ENCODE measurements at places on chromosomes 7 and 10.

DNA sequence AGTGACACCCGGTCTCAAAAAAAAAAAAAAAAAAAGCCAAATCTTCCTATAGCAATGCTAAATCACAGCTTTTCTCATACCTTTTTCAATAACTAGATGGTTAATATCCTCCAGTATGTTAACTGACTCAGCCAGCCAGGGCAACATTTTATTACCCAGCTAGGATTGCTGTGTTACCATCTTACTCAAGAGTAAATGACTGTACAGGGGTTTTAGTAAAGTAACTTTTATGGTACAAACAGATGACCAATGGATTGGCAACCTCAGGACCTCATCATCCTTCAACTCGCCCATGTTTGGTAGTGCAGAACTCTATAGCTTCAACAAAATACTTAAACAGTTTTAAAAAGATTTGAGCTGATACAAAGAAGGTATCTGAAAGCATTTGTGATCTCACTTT is 59.5 kb downstream of the HBP1 start:
- no peak for DNase-seq

DNA sequence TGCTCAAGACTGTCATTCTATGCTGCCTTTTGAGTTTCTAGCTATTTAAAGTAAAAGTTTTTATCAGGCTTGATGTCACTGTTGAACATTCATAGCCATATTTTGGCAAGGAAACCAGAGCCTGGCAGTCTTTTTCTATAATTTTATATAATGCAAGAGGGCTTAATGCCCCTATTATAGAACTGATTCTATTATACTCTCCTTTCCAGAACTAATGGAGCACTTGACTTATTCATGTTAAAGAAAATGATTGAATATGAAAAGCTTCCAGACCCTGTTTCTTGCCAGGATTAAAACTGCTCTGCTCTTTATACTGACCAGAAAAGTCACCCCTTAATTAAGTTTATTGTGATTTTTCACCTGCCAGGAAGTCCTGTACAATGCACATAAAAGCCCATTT is 337.6 kb upstream of the CHRM2 start:
- no peak for DNase-seq

DNA sequence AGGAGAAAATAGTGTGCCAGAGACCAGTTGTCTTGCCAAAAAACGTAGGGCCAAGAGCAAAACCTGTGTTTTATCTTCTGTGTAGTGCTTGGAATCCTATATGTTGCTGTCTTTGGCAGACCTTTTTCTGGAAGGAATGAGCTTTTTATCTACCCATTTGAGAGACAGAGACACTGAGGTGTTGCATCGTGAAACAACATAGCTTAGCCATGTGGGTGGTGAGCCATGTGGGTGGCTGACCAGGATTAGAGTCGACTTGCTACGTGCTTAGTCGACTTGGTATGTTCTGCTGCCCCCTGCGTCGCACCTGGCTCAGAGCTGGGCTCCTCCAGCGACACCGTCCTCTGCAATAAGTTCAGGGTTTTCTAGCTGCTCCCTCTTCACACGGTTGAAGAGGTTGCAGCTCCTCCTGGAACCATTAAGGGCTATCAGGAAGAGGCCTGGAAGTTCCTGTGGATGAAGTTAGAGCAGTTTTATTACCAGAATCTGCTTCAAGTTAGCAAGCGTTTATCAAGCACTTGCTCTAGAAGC is 175.8 kb downstream of the SH2D4B start:
- DNase-seq, result no peak

DNA sequence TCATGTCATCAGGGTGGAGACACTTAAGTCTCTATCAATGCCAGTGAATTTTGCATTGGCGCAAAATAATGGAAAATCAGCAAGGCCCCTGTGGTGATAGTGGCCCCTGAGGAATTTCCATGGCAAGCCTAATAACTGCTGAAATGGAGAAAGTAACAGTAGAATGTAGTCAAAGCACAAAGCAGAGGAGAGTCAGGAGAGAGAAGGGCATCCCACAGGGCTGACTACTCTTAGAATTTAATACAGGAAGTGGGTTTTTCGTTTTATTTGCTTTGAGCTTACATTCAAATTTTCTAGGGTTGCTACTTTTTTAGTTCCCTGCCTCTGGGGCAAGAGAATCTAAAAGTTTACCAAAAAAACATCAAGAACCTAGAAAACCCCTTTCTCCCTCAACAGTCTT is 39.0 kb downstream of the BZW2 start:
- DNase-seq, result no peak

DNA sequence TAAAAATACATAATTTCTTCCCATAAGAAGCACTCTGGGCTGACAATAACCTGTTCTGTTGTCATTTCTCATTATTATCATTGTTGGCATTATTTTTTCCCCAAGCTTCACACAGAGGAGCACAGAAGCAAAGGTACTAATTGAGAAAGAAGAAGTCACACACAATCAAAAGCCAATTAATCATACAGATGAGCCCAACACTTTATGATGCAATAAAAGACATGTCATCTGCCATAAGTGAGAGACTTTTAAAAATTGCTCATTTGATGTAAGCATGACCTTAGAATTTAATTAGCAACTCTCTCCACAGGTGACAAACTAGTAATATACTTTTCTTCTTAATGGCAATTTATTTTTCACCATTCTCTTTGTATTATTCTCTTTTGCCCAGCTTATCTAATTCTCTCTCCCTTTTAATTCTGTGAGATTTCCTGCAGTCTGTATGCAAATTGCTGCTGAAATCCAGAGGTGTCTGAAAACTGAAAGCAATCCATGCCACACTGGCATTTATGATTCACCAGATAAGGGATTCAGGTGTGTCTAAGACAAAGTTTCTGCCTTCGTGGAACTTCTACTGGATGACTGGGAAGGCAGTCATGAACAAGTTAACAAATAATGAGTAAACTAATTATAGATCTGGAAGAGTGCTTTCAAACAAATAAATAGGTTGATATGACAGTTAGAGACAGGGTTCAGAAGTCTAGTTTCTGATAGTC is 203.5 kb downstream of the CHCHD3 start:
- no peak for DNase-seq

DNA sequence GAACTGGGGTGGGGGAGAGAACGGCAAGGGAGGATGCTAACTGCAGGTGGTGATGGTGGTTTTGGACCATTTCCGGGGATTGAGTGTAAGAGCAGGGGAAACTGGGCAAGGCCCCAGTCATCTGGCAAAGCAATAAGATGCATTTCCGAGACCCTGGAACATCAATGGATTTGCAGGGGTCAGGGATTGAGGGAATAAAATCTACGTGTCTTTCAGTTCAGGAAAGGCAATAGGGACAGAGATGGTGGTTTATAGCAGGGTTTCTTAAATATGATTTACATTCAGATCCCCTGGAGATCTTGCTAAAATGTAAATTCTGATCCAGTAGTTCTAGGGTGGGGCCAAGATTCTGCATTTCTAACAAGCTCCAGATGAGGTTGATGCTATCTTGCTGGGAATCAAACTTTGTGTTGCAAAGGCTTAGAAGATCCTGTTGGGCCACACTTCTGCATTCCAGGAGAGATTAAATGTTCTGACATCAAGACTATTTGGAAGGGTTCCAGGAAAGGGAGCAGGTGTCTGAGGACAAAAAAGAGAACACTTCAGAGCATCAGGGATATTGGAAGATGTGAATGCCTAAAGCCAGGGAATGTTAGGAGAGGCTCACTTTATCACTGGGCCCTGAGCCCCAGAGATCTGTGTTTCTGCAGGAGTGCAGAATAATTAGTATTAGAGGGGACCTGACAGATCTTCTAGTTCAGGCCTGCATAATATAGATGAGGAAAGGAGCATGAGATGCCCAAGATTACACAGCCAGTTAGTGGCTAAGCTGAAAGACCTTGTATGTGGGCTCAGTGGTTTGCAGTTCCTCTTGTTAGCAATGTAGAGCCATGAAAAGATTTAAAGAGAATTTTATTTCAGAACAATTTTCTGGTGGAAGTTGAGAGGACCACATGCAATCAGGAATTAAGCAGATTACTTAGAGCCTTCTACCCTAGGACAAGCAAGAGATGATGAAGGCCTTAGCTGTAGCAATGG is 32.4 kb downstream of the BLNK start:
- DNase-seq, result no peak

- no peak for DNase-seq
Observed at GRCh38 chr7:142868188-142868985, 13.5 kb downstream of the EPHB6 start.

DNA sequence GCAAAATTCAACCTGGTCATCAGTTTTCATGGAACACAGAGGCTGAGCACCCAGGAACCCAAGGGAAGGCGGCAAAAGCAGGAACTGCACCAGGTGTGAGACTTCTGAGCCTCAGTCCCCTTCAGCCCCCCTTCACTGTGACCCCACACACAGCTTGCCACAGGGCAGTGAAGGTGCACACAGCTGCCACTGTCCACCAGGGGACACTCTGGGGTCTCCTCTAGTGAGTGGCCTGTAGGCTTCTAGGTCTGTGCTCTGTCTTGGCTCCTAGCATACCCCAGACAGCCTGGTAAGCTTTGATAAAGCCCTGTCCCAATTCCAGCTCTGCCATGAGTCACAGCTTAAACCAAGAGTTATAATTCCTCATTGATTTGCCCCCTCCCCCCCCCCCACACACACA is 12.1 kb downstream of the KCNH2 start:
- no peak for DNase-seq

DNA sequence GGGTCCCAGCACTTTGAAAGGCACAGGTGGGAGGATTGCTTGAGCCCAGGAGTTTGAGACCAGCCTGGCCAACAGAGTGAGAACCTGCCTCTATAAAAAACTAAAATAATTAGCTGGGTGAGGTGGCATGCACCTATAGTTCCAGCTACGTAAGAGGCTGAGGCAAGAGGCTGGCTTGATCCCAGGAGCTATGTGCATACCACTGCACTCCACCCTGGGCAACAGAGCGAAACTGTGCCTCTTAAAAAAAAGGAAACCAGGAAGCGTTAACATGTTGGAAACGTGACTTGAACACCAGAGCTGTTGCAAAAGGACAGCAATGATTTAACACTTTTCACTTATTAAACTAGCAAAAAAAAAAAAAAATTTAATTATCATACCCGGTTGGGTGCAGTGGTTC is 12.6 kb downstream of the BAZ1B start:
- no peak for DNase-seq

- DNase-seq, result peak; percentile 42
Observed at GRCh38 chr10:6494936-6495592, 85.0 kb downstream of the PRKCQ start.

- no peak for DNase-seq
Observed at GRCh38 chr10:5364374-5364773, 392 bp upstream of the UCN3 start.

DNA sequence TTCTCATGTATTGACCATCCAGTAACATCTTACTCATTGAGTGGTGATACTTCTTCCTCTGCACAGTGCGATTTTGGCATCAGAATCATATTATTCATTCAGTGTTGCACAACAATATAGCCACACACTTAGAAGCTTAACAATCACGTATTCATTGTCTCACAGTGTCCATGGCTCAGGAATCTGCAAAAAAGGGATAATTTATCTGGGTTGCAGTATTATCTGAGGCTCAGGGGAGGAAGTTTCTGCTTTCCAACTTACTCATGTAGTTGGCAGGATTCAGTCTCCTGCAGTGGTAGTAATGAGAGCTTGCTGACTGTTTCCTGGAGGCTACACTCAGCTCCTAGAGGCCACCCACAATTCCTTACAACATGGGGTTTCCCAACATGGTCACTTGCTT is 803.6 kb downstream of the SORCS1 start:
- no peak for DNase-seq

GRCh38 chr10:79184145-79184625 is 115.4 kb downstream of the ZMIZ1 start:
- DNase-seq, result no peak

DNA sequence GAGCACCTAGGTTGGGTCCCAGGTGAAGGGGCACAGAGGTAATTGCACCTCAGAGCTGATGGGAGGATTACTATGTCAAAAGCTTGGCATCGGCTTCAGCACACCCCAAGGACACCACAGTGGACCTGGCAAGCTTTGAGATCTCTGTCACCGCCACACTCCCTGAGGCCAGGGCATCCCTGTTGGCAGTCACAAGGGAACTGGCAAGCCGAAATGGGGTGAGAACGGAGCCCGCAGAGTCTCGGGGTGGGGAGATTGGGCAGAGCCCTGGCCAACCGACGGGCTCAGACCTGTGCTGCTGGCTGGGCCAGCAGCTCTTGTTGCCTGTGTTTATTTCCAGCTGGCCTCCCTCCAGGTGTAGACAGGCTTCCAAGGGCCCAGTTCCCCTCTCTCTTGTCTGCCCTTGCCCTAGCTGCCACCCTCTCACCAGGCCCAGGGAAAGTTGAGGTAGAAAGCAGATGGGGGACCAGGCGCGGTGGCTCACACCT is 2.5 kb downstream of the HSPB1 start:
- no peak for DNase-seq

- no peak for DNase-seq
Observed at GRCh38 chr7:21413502-21413901, 14.4 kb upstream of the SP4 start.

DNA sequence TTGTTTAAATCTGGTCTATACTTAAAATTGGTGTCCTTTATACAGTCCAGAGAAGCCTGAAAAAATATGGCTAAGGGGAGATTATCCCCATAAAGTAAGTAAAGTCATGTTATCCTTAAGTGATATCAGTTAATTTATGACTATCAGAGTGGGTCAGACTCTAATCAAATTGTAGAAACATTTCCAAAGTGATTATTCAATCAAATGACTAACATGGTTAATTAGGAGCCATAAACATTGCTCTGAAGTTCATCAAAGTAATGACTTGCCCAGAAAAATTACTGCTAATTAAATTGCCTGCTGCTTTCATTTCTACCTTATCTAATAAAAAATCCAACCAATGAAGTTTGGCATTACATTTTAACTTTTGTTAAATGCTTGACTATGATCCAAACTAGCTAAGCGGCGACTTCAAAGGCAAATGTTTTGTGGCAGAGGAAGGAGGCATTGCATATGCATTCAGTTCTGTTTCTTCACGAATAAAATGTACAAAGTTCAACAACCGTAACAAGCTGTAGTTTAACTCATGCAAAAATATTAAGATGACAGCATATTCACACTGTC is 76.7 kb downstream of the ETV1 start:
- no peak for DNase-seq

- no peak for DNase-seq
Observed at GRCh38 chr10:44004913-44005787, 356.5 kb upstream of the ZNF32 start.

DNA sequence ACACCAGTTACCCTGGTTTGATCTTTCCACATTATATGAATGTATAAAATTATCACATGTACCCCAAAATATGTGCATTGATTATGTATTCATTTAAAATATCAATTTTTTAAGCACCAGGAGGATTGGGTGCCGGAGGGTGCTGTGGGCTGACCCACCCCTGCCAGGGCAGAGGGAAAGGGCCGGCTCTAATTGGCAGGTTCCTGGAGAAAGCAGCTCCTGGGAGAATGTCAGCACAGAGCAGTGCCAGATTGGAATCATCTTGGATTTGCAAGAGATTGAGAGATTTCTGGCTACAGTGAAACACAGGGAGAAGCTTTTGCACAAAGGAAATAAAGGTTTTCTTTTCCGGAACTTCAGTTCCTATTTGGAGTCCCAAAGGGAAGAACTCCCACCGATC is 264.4 kb upstream of the TCERG1L start:
- no peak for DNase-seq

DNA sequence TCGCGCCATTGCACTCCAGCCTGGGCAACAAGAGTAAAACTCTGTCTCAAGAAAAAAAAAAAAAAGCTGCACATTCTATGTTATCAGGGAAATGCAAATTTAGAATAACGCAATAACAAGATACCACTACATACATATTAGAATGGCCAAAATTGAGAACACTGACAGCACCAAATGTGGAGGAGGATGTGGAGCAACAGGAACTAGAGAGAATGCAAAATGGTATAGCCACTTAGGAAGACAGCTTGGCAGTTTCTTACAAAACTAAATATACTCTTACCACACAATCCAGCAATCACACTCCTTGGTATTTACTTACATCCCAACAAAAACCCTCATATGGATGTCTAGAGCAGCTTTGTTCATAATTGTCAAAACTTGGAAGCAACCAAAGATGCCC is 76.8 kb downstream of the ALOX5 start:
- no peak for DNase-seq
